NCI-H1417 (cell line): ENCODE measurements at places on chromosomes 11 and 22.
A peak's percentile ranks its signal among the peaks of the same experiment; 100 is the strongest.

GRCh38 chr11:135075740-135076139 is 663.7 kb upstream of the B3GAT1 start:
- no peak for DNase-seq

- no peak for DNase-seq
These were observed 193.5 kb downstream of the UVRAG start for GRCh38 chr11:76008474-76008873.

GRCh38 chr11:762421-763072 is 14.7 kb downstream of the GATD1 start:
- peak; percentile 25 for DNase-seq

DNA sequence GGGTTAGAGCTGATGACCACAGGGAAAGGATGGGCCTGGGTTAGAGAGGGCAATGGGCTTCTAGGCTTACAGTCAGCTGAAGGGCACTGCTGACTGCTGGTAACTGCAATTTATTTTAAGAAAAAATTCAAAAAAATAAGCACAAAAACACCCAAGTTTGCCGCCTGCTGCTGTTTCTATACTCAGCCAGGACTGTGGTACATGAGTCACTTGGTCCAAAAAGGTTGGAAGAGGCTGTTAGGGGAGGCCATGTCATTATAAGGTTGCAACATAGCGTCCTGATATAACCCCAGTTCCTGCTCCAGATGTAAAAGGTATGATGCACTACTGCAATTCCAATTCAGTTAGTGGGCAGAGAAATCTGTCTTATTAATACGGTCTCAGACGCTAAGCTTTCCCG is 98.9 kb downstream of the ETS1 start:
- no peak for DNase-seq

GRCh38 chr11:92859156-92859690 is 110.2 kb upstream of the MTNR1B start:
- DNase-seq, result no peak

GRCh38 chr22:41280065-41280464 is 5.9 kb downstream of the RANGAP1 start:
- DNase-seq, result peak; percentile 19

GRCh38 chr11:45182902-45183301 is 36.5 kb downstream of the PRDM11 start:
- peak; percentile 3 for DNase-seq

DNA sequence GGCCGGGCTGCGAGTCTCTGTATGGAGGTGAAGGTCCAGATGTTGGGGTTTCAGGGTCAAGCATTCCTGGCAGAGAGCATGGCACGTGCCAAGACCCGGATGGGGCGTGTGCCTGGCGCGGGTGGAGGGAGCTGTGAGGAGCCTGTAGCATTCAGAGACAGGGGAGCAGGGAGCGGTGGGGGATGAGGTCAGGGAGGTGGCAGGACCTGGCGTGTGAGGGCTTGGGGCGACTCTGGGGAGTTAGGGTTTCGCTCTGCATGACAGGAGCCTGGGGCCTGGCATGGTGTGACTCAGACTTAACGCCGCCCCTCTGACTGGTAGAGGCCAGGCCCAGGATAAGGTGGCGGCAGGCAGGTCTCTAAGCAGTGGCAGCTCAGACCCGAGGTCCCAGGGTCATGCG is 103.0 kb downstream of the KCNQ1 start:
- no peak for DNase-seq

DNA sequence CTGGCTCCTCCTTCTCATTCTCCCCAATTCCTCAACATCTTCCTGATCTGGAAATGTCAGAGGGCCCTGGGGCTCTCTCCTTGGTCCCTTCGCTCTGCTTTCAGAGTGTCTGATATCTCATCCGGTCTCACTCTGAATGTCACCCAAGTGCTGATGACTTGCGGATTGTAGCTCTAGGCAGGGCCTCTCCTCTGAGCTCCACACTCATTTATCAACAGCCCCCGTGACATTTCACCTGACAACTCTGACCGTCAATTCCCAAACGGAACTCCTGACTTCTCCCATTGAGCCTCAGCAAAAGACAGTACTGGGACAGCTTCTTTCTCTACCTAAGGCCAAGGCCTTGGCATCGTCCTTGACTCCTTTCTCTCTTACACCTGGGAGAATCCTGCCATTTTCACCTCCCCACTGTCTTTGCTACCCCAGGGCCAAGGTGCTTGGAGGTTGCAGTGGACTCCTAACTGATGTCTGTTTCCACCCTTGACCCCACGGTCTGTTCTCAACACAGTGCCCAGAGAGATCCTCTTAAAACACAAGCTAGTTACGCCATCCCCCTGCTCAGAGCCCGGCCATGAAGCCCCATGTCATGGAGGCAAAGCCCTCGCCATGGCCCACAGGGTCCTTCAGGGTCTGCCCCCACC is 57.5 kb upstream of the THY1 start:
- DNase-seq, result no peak

DNA sequence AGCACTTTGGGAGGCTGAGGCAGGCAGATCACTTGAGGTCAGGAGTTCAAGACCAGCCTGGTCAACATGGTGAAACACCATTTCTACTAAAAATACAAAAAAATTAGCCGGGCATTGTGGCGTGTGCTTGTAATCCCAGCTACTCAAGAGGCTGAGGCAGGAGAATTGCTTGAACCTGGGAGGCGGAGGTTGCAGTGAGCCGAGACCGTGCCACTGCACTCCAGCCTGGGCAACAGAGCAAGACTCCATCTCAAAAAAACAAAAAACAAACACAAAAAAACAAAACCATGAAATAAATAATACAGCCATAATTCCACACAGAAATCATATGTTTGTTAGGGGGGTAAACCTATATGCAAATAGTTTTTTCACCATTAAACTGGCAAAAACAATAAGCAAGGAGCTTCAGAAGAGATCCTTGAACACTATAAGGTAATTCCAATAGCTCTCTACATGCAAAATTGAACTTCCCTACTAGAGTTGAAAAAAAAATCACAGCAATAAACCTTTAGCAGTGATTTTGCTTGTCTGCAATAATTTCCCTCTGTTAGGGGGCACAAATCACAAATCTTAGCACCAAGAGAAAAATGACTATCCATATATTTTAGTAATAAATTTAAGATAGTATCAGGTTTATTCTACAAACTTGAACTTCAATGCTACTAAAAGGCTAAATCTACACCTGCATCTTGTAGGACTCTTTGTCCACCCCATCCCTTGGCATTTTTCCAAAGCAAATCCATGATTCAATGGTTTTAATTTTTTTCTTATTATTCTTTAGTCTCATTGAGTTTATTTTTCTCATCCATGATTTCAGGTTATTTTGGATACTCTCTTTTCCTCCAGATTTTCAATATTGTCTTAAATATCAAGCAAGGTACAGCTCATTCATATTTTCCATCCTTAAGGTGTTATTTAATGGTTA is 3.9 kb downstream of the CSTF3 start:
- peak; percentile 11 for DNase-seq

DNA sequence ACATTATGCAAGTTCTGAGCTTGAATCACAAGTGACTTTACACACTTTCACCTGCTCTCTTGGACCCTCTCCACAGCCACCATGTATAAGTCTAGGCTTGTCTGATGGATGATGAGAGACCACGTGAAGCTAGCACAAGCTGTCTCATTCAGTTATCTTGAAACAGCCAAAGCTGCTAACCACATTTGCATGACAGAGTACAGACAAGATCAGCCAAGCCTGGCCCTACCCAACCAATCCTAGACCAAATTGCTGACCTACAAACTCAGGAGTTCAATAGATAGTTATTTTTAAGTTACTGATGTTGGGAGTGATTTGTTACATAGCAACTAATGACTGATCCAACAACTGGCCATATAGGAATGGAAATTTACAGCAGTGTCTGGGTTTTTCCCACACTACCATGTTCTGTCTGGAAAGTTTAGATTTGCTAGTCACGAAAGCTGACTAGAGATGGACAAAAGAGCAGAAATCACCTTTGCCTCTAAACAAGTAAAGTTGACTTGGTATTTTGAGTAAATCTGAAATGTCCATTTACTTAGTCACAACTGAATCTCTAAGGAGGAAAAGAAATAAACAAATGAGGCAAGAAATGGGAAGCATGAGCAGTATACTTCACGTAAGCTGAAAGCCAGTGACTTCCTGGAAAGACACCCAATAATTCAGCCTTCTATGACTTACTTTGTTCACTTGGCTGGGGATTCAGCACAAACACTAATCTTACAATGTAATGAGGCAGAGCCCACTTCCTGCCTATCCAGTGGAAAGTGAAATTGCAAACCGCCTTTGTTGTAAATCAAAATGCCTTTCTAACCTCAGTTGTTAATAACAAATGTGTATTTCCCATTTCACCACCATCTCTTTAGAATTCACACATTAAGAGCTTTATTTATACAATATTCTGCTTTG is 101.7 kb downstream of the FAM181B start:
- DNase-seq, result peak; percentile 15

DNA sequence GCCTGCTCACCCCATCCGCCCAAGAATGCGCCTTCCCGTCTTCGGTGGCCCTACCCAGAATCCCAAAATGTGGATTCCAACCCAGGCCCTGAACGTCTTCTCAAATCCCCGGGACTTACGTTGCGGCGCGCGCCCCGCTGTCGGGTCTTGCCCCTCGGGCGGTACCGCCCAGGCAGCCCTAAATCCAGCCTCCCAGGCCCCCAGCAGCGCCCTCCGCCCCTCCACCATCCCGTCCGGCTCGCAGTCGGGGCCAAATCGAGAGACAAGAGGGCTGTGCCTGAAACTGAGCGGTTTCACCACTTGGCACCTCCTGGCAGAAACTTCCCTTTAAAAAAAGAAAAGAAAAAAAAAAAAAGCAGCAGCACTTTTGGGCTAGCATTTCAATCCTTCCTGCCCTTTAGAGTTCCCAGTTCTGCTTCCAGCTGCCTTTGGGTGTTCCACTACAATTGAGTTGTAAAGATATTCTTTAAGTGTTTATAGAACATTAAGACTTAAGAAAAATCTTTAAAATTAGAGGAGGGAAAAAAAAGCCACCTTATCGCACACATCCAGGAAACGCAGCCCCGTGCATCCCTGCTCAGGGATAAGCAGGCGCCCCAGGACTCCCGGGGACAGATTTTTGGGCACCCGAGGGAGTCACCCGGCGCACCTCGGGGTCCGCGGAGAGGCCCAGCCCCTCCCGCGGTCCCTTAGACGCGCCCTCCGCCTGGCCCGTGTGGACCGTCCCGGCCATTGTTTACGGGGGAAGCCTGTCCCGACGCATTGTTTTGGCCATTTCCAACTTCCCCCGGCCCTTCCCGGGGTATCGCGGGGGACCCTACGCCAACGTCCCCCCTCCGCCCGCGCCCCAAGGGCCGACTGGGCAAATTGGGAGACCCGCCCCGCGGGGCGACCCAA is 57.6 kb downstream of the KCNJ4 start:
- DNase-seq, result peak; percentile 8

DNA sequence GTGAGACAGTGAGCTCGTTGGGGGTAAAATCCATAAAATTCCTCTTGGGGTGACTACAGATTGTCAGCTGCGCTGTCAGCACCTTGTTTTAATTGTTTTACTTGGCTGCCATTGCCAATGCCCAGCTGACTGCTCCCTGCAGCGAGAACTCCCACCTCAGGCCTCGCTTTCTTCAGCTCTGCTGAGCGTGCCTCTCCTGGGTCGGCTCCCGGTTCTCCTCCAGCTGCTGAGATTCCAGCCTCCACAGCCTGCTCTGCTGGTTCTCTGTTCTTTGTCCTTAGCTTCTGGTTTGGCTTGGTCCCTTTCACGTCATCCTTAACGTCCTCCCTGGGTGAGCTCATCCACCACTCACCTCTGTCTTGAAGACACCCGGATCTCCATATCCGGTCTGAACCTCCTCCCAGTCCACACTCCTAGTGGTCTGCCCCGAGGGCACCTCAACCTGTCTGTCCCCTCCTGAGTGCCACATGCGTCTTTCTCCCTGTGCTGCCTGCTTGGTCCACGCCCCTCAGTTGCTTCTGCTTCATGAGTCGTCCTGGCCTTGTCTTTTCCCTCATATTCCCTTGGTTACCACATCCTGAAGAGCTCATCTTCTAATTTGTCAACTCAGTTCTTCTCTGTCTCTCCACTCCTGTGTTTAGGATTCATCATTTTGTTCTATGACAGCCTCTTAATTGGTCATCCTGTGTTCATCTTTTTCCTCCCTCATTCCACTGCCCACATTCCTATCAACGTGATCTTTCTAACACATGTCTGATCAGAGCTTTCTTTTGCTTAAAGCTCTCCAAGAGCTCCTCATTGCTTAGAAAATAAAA is 35.6 kb downstream of the BMAL1 start:
- no peak for DNase-seq

GRCh38 chr22:31612891-31613285 is 49.1 kb downstream of the PISD start:
- no peak for DNase-seq

DNA sequence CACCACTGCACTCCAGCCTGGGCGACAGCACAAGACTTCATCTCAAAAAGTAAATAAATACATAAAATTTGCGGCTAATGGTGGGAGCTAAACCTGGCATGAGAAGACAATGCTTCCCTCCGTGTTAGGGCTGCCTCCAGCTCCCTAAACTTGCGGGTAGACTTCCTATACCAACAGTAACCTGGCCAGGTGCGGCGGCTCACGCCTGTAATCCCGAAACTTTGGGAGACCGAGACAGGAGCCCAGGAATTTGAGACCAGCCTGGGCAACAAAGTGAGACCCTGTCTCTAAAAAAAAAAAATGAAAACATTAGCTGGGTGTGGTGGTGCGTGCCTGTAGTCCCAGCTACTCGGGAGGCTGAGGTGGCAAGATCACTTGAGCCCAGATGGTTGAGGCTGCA is 25.3 kb downstream of the SLC25A18 start:
- no peak for DNase-seq

- DNase-seq, result no peak
These were observed 166.7 kb upstream of the FAT3 start for GRCh38 chr11:92057849-92058442.

DNA sequence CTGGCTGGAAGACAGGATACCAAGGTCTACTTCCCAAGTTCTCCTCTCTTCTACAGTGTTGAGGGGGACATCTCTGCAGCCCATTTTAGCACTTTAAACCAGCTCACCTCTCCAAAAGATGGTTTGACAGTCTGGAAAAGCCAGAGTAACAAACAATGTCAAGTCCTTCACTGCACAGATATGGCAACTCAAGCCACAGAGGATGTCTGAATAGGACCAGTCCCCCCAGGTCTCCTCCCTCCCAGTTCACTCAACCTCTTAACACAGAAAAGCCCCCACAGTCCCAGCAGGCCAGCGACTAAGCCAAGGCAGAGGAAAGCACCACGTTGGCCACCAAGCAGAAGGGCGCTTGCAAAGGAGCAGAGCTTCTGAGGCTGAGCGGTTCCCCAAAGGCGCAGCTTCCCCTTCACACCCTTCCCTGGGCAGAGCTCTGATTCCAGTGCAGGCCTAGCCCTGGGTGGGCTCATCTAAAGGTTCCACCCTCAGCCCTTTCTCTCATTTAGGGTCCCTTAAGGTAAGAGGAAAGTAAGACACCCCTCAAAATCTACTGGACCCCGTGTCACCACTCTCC is 62.7 kb downstream of the PAK1 start:
- no peak for DNase-seq

GRCh38 chr11:125335106-125335505 is 161.0 kb downstream of the FEZ1 start:
- DNase-seq, result no peak

GRCh38 chr11:64245401-64245796 is 1.3 kb downstream of the PPP1R14B start:
- DNase-seq, result no peak

DNA sequence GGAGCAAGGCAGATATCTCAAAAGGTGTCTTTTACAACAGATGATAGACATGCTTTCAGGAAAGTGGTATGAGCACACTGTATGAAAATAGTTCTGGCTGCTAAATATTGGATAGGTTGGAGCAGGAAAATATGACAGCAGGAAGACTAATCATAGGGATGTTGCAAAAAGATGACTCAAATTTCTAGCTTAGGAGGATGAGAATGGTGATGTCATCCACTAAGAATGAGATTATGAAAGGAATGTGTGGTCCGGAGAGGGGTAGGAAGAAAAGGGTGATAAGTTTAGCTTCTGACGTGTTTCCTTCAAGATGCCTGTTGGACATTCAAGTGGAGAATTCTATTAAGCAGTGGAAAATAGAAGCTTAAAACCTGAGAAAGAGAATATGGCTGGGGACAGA is 46.4 kb downstream of the RCN1 start:
- DNase-seq, result no peak
